MCF 10A (cell line): ENCODE measurements at places on chromosomes 11 and 22. TPM values are rescaled to one million over a fixed set of nuclear protein-coding genes. Genes with fewer than 3 reads are reported as not detected.

DNA sequence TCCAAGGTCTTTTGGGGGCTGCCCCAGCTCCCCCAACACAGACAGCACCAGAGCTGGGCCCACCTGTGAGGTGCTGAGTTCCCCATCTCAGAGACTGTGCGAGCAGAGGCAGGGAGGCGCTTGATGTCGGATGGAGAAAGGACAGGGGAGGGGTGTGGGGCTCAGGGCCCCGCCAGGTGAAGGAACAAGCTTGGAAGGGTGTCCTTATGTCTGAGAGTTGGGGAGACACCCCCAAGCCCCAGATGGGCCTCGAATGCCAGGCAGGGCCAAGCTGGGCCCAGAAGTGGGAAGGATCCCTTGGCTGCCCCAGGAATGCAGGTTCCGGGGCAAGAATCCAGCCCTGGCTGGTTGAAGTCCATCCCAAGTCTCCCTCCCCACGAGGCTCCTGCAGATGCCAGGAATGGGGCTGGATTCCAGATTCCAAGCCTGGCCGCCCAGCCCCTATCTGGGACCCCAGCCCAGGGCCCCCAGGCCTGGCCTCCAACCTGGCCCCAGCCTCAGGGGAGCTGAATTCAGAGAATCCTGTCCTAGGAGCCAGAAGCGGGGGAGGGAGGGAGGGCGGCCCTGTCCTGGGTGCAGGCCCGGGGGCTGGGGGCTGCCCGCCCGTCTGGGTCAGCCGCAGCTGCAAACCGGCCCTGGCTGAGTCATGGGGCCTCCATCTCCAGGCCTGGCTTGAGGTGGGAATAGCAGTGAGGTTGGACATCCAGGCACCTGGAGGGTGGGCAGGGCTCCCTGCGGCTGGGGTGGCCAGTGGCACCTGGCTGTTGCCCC, 50.9 kb downstream of the CDKN1C start:
- DNase-seq, result no peak

- DNase-seq, result no peak
Observed at GRCh38 chr11:63986932-63987513, 785 bp downstream of the OTUB1 start.

The LAYN gene
- total RNA-seq, result not detected in 2 replicates

The NPAS4 gene
- total RNA-seq, result not detected in 2 replicates

- DNase-seq, result peak; percentile 98
Observed at GRCh38 chr11:727859-728748, 19.2 kb upstream of the TALDO1 start.

The LRRN4CL gene
- 0.42 and 0.81 TPM in 2 replicates for total RNA-seq

The SAA2 gene
- total RNA-seq, result 12.2 and 12.7 TPM in 2 replicates

DNA sequence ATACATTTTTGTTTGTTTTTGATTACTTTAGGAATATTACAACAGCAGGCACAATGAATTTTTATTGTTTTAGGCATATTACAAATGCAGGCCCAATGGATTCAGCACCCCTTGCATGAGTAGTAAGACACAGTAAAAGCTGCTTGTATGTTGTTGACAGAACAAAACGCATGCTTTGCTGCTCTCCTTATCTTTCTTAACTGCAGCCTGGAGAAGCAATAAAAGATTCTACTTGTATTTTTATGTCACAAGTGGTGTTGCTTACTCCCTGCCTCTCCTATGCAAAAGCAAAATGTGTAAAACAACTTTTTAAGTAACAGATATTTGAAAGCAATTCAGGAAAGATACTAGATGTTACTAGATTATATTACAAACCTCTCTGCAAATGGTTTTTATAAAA, 73.9 kb downstream of the TRPC6 start:
- no peak for DNase-seq

DNA sequence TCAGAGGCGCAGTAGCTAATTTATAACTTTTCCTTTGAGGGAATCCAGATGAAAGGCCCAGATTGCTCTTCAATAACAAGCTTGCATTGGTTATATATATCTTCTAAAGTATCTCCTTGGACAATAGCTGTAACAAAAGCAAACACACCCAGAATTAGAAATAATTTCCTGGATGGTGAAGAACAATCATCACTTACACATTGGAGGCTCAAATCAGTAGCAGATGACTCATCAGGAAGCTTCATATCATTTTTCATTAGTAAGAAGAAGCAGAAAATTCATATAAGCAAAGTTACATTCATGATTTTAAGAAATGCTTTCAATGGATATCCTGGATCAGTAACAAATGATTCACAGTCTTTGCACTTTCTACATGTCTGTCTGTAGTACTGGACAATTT, 173.6 kb upstream of the CCDC90B start:
- DNase-seq, result no peak

The TFIP11 gene
- total RNA-seq, result 41.0 and 58.9 TPM in 2 replicates

- DNase-seq, result peak; percentile 70
Observed at GRCh38 chr11:73931039-73931645, 19.7 kb upstream of the DNAJB13 start.

DNA sequence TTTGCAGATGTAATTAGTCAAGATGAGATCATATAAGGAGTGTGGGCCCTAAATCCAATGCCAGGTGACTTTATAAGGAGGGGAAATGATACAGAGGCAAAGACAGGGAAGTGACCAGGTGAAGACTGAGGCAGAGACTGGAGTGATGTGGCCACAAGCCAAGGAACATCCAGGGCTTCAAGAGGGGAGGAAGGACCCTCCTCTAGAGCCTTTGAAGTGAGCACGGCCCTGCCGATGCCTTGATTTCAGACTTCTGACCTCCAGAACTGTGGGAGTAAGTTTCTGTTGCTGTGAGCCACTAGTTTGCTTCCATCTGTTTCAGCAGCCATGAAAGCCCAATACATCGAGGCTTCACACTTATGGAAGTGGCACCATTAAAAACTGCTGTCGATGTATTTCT, 78.7 kb downstream of the SHANK2 start:
- no peak for DNase-seq

The MS4A6E gene
- not detected in 2 replicates for total RNA-seq

- DNase-seq, result no peak
Observed at GRCh38 chr22:30306627-30307011, 17.3 kb upstream of the CASTOR1 start.

The EIF3M gene
- total RNA-seq, result 356 and 443 TPM in 2 replicates

DNA sequence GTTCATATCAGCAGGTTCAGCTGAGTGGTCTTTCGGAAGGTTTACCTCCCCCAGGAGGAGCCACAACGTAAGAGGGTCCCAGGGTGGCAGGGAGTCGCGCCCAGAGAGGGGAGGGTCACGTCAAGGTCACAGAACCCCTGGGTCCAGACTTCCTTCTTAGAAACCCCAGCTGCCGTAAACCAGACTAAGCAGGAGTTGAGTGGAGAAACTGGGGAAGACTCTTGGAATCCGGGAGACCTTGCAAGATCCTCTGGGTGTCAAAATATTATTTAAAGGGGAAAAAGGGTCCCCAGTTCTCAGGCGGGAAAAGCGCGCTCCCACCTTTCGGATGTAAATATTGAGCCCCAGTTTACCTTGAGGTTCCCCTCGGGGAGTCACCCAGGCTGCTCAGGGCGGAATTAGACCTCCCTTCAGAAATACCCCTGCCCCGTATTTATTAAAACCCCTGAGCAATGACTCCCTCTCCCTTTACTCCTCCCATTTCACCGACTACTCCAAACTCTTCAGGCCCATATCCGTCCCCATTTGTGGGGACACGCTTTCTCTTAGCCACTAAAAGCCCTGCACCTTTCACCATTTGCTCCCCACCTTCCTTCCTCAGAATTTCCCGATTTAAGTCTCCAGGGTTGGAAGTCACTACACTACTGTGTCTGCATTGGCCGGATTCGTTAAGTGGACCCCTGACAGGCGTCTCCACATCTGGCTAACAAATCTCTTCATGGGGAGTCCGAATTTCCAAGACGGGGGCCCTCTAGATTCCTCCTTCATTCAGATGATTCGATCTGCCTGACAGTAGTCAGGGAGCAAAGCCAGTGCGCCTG, 4.2 kb downstream of the SLC17A6 start:
- DNase-seq, result no peak

- no peak for DNase-seq
Observed at GRCh38 chr22:17407643-17408042, 38.4 kb downstream of the CECR2 start.

DNA sequence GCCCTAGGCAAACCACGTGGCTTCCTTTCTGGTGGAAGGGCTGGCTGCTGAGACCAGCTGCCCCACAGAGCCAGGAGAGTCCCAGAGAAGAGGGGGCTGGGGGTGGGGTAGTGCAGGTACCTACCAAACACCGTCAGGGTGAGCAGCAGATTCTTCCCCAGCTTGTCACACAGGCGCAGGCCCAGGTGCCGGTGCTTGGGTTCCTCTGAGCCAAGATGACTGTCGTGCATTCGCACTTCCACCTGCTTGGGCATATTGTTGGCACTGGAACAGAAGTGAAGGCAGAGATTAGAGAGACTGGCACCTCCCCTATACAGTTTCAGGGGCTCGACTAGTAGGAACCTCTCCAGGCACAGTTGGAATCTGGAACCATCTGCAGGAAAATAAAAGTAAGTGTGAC, 102.1 kb downstream of the SLC1A2 start:
- no peak for DNase-seq

DNA sequence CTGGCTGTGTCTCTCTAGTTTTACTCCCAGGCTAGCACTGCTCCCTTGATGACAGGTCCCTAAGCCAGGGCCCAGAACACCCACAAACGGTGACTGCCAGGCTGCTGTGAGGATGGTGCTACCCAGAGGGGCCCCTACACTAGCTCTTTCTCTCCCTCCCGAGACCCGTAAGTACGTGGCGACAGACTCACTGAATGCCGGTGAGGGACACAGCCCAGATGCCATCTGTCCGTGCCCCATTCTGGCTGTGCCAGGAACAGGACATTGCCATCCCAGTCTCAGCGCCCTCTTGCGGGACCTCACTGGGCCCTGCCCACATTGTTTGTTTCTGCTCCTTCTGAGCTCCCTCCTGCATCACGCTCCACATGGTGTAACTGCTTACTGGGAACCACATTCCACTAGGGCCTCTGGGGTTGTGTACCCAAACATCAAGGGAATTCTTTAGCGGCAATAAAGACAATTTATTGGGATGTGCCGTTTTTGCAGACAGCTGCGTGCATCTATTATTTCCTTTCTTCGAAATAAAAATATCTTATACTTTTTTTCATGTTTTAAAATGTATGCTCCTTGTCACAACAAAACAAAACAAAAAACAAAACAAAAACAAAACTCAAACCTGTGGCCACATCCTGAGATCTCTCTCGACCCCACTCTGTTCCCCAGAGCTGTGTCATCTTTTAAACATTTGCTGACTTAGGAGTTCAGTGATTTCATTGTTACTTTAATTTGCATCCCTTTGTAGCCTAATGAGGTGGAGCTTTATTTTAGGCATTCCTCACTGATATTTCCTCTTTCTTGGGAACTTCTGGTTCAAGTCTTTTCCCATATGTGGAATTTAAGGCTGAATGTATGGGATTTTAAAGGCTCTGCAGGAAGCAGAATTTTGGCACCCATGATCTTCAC, 4.4 kb upstream of the TPCN2 start:
- peak; percentile 71 for DNase-seq

GRCh38 chr22:42716649-42717127, 4.0 kb downstream of the A4GALT start:
- no peak for DNase-seq
